Psoas muscle (tissue), 8 donors: ENCODE measurements at places on chromosomes 7 and 10. TPM values are rescaled to one million over a fixed set of nuclear protein-coding genes. Genes with fewer than 3 reads are reported as not detected.

DNA sequence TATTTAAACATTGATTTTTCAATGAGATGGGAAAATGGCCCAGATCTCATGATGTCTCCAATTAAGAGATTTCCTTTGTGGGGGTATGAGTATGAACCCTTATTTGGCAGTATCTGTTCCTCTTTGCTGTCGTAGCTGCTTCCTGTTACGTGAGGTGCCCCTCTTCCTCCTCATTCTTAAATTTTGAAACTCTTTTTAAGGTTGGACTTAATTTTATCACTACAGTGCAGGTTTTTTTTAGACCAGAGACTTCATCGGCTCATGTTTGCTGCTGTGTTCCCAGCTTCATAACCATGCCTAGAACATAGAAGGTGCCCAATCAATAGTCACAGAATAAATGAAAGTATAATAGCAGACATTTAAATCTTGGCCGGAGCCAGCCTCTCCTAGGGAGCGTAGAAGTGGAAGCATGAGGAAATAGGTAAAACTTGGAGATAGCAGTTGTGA lies 2.4 kb downstream of the MIOS start:
- H3K36me3 ChIP-seq: peaks cover 22% of the 10 kb centered on the region
- H3K27ac ChIP-seq: peak overlapping the region; percentile 10
- H3K27me3 ChIP-seq: no peaks in the 10 kb centered on the region
- peak overlapping the region; percentile 92 for H3K4me3 ChIP-seq
- H3K4me1 ChIP-seq: peaks cover 49% of the 10 kb centered on the region

- H3K4me1 ChIP-seq: no peaks in the 10 kb centered on the region
- H3K27ac ChIP-seq: no peak overlapping the region
- DNase-seq: no peak
- no peaks in the 10 kb centered on the region for H3K36me3 ChIP-seq
- no peaks in the 10 kb centered on the region for H3K27me3 ChIP-seq
Observed at GRCh38 chr7:81845744-81846241, 75.9 kb upstream of the HGF start.

DNA sequence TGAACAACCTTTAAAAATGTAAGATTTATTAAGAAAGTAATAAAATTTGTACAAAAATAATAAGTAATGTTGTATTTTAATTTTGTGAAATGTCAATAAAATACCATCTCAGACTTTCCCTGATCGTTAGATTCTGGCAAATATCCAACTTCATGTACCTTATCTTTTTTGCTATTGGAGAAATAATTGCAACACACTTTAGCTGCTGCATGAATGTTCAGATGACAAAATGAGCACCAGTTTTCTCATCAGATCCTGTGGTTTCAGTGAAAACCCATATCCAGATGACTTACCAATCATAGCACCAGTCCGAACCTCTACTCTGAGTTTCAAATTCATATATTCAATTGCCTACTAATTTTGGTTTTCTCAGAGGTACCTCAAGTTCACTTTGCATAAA lies 69.9 kb downstream of the CASD1 start:
- no peaks in the 10 kb centered on the region for H3K36me3 ChIP-seq
- H3K27me3 ChIP-seq: no peaks in the 10 kb centered on the region

GRCh38 chr10:3808689-3809199 lies 23.7 kb upstream of the KLF6 start:
- peak overlapping the region; percentile 55 for H3K4me3 ChIP-seq
- H3K4me1 ChIP-seq: peaks cover 69% of the 10 kb centered on the region
- no peak for DNase-seq
- no peaks in the 10 kb centered on the region for H3K36me3 ChIP-seq
- H3K27ac ChIP-seq: peak overlapping the region; percentile 95

DNA sequence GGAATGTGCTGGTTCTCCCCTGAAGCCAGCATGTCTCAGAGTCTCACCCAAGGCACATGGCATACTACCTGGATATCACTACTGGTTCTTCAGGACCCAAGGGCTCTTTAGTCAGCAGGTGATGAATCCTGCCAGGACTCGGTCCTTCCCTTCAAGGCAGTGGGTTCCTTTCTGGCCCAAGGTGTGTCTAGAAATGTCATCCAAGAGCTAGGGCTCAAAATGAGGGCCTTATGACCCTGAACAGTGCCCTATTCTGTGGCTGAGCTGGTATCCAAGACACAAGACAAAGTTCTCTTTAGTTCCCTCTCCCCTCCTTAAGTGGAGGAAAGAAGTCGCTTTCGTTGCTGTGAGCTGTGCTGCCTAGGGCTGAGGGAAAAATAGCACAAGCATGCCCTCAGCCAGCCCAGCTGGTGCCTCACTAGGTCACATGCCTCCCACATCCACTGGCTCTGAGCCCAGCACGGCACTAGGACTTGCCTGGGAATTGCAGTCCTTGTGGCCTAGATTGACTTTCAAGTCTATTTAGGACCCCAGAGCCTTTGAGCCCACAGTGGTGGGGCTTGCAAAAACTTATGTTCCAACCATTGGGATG lies 106.0 kb downstream of the BMS1 start:
- H3K4me3 ChIP-seq: no peak overlapping the region
- no peaks in the 10 kb centered on the region for H3K4me1 ChIP-seq
- no peaks in the 10 kb centered on the region for H3K36me3 ChIP-seq

GRCh38 chr7:18619311-18619710 lies 123.8 kb downstream of the HDAC9 start:
- no peak overlapping the region for H3K4me3 ChIP-seq
- peaks cover 27% of the 10 kb centered on the region for H3K36me3 ChIP-seq
- no peak for DNase-seq
- H3K27ac ChIP-seq: no peak overlapping the region

GRCh38 chr10:62817121-62817765 lies 1.1 kb upstream of the EGR2 start:
- no peaks in the 10 kb centered on the region for H3K36me3 ChIP-seq
- H3K4me3 ChIP-seq: peak overlapping the region; percentile 79
- H3K27me3 ChIP-seq: peaks cover 13% of the 10 kb centered on the region
- H3K27ac ChIP-seq: peak overlapping the region; percentile 81
- H3K4me1 ChIP-seq: peaks cover 21% of the 10 kb centered on the region
- peak; percentile 70 for DNase-seq

DNA sequence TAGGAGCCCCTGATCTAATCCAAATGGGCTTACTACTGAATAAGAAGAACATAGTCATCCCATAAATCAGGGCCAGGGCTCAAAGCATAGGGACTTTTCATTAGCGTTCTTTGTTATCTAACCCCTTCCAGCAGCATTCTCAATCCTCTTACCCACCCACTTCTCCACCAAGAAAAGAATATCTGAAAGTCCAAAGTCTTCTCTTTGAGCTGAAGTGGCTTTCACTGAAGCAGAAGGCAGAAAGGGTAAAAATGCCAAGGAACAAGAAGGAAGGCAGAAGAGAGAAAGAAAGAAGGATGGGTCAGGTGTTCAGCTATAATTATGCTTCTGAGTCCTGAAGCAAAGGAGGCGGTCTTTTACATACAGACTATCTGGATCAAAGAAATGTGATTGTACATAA lies 10.2 kb downstream of the TRPV5 start:
- no peak overlapping the region for H3K27ac ChIP-seq

GRCh38 chr10:118207470-118208007 lies 134.6 kb downstream of the FAM204A start:
- no peak for DNase-seq
- H3K4me1 ChIP-seq: no peaks in the 10 kb centered on the region
- no peaks in the 10 kb centered on the region for H3K36me3 ChIP-seq
- H3K4me3 ChIP-seq: no peak overlapping the region
- no peaks in the 10 kb centered on the region for H3K27me3 ChIP-seq

- no peak overlapping the region for H3K4me3 ChIP-seq
- no peaks in the 10 kb centered on the region for H3K36me3 ChIP-seq
- H3K4me1 ChIP-seq: no peaks in the 10 kb centered on the region
- no peak for DNase-seq
Observed at GRCh38 chr10:8435186-8436055, 380.9 kb downstream of the GATA3 start.

DNA sequence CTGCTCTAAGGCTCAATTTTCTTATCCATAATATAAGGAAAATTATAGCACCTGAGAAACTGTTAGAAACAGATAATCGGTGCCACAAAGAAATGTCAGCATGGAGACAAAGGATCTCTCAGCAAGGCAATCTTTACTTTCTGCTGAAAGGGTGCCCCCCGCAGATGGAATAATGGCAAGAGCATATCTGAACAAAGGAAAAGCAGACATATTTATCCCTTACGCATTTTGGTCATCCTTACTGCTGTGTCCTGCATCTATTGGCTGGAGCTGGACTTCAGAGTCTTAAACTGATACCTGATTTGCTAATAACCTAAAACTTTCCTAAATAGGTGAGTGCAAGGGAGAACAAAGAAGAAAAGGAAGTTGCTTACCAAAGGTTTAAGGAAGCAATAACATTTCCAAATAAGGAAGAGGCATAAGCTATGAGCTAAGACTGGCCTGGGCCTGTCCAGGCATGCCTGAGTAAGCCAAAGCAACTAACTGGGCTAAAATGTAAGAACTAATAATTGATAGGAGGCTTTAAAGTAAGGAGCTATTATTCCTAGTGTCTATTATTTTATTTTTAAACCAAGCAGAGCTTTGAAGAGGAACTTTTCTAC lies 39.6 kb upstream of the ELMO1 start:
- H3K4me1 ChIP-seq: no peaks in the 10 kb centered on the region
- H3K4me3 ChIP-seq: no peak overlapping the region
- H3K27ac ChIP-seq: no peak overlapping the region
- DNase-seq: no peak
- no peaks in the 10 kb centered on the region for H3K27me3 ChIP-seq

- DNase-seq: no peak
- no peaks in the 10 kb centered on the region for H3K27me3 ChIP-seq
- H3K4me3 ChIP-seq: no peak overlapping the region
- H3K27ac ChIP-seq: no peak overlapping the region
- H3K36me3 ChIP-seq: no peaks in the 10 kb centered on the region
Observed at GRCh38 chr10:75066271-75066670, 45.2 kb upstream of the SAMD8 start.

DNA sequence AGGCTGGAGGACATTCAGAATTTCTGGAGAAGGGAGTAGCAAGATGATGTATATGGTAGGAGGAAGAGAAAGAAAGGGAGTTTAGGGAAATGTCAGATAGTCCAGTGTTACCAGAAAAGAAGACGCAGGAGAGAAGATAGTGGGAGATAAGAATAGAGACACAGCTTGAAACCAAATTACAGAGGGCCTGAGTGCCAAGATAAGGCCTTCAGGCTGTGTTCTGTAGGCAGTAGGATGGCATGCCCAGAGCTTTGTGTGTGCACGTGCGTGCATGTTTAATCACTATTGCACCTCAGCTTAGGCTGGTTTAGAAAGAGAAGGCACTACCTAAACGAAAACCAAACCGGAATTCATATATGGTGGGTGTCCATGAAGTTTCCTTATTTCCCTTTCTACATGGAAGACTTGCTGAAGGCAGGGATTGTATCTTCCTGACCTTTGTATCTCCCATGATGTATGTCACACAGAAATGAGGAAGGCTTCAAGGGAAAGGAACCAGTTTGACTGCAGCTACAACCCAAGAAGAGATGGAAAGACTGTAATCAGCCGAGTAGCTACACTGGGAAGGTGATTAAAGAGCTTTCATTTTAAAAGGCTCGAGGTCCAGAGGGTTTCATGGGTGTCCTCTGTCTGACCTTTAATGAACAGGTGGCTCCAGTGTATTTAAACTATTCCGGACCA lies 35.8 kb upstream of the BHLHA15 start:
- H3K4me3 ChIP-seq: no peak overlapping the region
- H3K36me3 ChIP-seq: peaks cover 20% of the 10 kb centered on the region
- no peaks in the 10 kb centered on the region for H3K27me3 ChIP-seq
- DNase-seq: no peak
- H3K4me1 ChIP-seq: peaks cover 47% of the 10 kb centered on the region

DNA sequence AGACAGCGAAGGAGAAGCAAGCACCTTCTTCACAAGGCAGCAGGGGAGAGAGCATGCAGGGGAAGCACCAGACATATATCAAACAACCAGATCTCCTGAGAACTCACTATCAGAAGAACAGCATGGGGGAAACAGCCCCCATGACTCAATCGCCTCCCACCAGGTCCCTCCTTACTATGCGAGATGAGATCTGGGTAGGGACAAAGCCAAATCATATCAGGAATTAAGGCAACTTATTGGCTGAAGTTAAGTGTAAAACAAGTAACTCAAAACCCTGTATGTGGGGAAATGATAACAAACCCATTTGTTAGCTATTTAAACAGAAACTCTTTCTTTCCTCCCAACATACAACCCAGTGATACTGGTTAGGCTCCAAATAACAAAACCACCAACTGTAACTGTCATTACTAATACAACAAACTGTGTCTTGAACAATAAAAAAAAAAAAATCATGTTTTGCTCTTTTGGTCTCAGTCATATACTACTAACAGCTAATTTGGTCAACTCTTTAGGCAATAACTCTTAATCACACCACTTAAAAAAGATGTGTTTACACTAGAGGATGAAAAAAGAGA lies 57.8 kb downstream of the MINDY3 start:
- no peaks in the 10 kb centered on the region for H3K27me3 ChIP-seq
- H3K27ac ChIP-seq: no peak overlapping the region
- no peak for DNase-seq
- H3K4me1 ChIP-seq: peaks cover 3% of the 10 kb centered on the region

DNA sequence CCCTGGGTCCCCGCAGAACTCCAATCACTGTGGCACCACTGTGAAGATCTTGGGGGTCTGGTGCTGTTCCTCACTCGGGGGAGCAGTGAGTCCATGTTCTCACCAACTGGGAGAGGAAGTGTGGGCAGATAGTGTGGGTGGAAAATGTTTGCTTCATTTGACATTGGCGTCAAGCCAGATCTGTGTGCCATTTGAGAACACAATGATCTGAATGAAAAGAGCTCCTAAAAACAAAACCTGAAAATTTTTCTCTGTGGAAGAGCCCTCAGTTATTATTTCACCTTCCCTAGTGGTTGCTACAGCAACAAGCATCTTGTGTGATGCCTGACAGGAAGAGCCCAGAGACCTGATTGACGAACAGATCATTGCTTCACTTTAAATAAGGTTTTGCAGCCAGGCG lies 125.6 kb downstream of the VIPR2 start:
- no peak for DNase-seq
- H3K27ac ChIP-seq: no peak overlapping the region
- no peaks in the 10 kb centered on the region for H3K36me3 ChIP-seq

The PLEKHS1 gene
- 0.04 TPM for polyA plus RNA-seq

The C7orf57 gene
- 0.06 TPM for polyA plus RNA-seq

The CCDC172 gene
- polyA plus RNA-seq: not detected

The SPAM1 gene
- polyA plus RNA-seq: not detected

The ZNF438 gene
- 21.3 TPM for polyA plus RNA-seq

The SMC3 gene
- polyA plus RNA-seq: 15.3 TPM

The MTURN gene
- 7.1 TPM for polyA plus RNA-seq

The MDFIC gene
- 7.1 TPM for polyA plus RNA-seq

The IFIT1 gene
- polyA plus RNA-seq: 1.8 TPM

The C10orf71 gene
- polyA plus RNA-seq: 30.9 TPM

The FANK1 gene
- 0.31 TPM for polyA plus RNA-seq
